ENCODE measurements at places on chromosomes 6 and 20.
A peak's percentile ranks its signal among the peaks of the same experiment; 100 is the strongest.

GRCh38 chr6:116268589-116269293, 11.0 kb downstream of the TSPYL1 start:
- no peak for DNase-seq

GRCh38 chr20:31923388-31924331, 28.2 kb downstream of the PDRG1 start:
- no peak for DNase-seq

- DNase-seq = peak; percentile 27
These were observed 37.5 kb upstream of the MRPS18A start for GRCh38 chr6:43724914-43725642.

DNA sequence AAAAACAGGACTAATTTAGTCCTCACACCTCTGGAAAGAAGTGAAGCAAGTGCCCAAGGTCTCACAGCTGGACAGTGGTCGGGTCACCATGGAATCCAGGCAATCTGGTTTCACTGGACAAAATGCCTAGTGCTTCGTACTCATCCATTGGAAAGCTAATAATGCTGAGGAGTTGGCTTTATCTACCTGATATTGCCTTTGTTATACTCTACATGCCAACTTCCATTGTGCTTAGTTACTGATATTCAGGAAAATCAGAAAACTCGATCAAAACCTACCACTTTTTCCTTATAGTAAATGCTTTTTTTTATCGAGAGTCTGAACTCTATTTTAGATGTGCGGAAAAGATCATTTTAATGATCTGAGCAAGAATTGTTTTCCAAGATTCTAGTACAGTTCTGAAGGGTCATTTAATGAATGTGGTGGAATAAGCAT, 966 bp downstream of the CFAP206 start:
- DNase-seq = no peak

DNA sequence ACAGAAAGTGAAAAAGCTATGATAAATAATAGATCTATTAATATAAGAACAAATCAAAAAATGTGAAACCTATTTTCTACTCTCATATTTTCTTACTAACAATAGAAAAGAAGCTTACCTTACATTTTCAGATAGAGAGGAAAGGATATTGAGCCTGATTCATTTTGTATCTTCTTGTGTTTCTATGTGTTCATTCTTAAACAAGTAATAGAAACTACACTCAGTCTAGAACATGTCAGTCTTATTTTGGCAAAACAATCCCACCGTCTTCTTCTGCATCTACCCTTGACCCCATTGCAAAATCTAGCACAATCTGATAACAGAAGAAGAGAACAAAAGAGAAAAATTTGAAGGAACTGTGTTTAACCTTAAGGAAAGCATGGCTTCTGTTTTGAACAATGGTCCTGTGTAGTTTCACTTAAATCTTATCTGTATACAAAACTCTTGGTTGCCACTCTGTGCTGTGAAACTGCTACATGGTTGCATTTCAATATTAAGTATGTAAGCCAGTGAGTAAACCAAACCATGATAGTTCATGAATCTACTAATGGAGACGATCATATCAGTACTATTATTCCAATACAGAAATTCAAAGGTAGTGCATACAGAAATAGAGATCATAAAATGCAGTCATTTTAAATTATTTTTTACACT, 69.5 kb upstream of the LGSN start:
- no peak for DNase-seq

GRCh38 chr20:61556673-61557072, 304.6 kb downstream of the CDH4 start:
- no peak for DNase-seq

DNA sequence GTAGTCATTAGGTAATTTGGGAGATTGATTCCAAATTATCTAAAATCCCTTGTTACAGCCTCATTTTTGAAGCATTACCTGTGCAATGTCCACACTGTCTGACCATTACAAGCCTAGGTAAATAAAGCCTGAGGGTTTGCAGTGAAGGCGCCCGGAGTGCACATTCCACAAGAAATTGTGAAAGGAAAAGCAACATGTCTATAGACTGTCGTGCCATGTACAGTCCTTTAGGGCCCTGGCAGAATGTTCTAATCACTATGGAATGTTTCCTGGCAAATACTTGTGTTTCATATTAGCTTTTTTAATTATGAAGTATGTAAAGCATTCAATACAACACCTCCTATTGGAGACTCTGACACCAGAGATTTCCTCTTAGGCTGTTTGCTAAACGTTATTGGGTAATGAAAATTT, 28.9 kb downstream of the PREP start:
- DNase-seq = no peak

GRCh38 chr6:3610921-3611320, 140.6 kb downstream of the PXDC1 start:
- DNase-seq = no peak

All from activated CD8-positive, alpha-beta memory T cell treated with anti-CD3 and anti-CD28 coated beads for 1 hour (primary cell).